ENCODE measurements at places on chromosomes 3 and 15. TPM values are rescaled to one million over a fixed set of nuclear protein-coding genes. Genes with fewer than 3 reads are reported as not detected.

DNA sequence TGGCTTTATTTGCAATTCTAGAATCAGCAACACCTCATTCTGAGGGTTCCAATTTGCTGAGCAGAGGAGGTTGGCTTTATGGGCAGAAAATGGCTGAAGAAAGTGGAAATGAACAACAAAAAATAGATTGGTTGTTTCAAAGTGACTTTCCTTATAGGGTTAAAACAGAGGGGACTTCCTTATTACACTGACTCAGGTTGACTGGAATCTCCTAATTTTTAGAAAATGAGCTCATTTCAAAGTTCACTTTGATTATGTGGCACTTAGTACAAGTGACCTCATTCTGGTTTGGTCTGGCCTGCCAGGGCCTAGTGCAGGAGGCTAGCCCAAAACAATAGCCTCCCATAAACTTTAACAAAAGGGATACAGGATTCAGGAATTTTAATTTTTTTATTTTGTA lies 41.4 kb downstream of the NFKBIZ start:
- H3K27me3 ChIP-seq, result no peaks in the 10 kb centered on the region
- no peak for DNase-seq
- no peak overlapping the region for H3K4me3 ChIP-seq
- H3K27ac ChIP-seq, result no peak overlapping the region
- no peaks in the 10 kb centered on the region for H3K36me3 ChIP-seq

DNA sequence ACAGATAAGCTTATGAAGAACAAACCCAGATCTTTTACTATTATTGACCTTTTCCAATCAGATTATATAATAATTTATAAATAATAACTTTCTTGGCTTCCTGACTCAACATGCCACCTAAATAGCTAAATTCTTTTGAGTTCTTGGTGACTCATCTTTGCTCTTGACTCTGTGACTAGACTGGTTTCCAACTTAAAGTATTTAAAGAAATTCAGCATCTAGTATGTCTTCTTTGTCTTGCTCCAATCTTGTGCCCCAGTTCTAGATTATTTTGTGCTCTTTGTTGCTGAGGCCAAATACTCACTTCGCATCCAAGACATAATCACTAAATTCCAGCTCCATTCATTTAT lies 483.2 kb upstream of the TBL1XR1 start:
- H3K36me3 ChIP-seq, result no peaks in the 10 kb centered on the region
- H3K4me3 ChIP-seq, result no peak overlapping the region
- peaks cover 22% of the 10 kb centered on the region for H3K4me1 ChIP-seq
- DNase-seq, result no peak
- no peaks in the 10 kb centered on the region for H3K27me3 ChIP-seq
- no peak overlapping the region for H3K27ac ChIP-seq

GRCh38 chr3:48989126-48989795 lies 780 bp upstream of the P4HTM start:
- no peak for DNase-seq
- peaks cover 43% of the 10 kb centered on the region for H3K4me1 ChIP-seq
- peaks cover 23% of the 10 kb centered on the region for H3K36me3 ChIP-seq
- peak overlapping the region; percentile 97 for H3K4me3 ChIP-seq

Gene ADGRG7
- total RNA-seq, result not detected

DNA sequence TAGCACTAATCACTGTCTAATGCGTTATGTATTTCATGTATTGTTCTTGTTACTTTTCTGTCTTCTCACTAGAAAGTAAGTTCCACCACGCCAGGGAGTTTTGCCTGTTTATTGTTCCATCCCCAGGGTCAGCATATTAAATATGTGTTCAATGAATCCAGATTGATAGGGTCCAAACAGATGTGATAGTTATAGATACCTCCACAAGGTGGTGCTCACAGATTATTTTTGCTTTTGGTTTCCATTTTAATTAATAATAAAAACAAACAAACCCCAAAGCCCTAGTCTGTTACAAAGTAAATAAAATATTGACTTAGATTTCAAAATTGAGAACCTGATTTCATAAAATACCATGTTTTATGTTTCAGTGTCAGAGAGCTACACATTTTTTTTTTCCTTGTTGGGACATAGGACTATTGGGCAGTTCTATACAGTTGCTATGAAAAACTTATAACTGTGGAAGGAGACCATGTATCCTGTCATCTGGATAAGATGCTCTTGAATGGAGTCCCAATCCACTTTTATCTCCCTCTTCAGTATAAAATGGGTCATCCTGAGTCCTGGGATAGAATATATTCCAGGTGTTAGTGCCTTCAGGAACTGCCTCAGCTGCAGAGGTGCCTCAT lies 12.4 kb downstream of the OTOL1 start:
- no peaks in the 10 kb centered on the region for H3K36me3 ChIP-seq
- no peak for DNase-seq
- no peak overlapping the region for H3K4me3 ChIP-seq
- H3K27me3 ChIP-seq, result no peaks in the 10 kb centered on the region
- no peaks in the 10 kb centered on the region for H3K4me1 ChIP-seq
- no peak overlapping the region for H3K27ac ChIP-seq

DNA sequence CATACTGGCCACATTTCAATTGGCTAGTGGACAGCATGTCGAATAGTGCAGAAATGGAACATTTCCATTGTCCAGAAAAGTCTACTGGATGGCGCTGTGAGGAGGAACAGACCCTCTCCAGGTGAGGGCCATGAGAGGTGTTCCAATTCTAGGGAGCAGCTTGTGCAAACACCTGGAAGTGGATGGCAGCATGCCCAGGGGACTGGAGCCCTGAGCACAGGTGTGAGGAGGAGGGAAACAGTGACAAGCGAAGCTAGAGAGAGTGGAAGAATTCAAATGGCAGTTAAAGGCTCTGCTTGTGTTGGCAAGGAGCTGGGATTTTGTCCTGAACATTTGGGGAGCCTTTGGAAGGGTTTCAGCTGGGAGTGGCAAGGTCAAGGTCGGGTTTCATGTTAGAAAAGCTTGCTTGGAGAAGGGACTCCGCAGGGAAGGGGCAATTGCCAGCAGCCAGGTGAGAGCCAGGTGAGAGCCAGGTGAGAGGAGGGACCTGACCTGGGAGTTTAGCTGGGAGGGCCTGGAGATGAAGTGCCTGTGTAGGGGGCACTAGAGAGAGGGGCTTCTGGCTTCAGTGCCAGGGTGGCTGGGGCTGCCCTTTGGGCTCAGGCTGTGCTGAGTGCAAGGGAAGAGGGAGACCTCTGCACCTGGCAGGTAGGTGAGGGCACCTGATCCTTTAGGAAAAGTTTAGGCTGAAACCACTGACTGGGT lies 93.8 kb downstream of the LINGO1 start:
- no peak overlapping the region for H3K27ac ChIP-seq
- H3K27me3 ChIP-seq, result no peaks in the 10 kb centered on the region
- DNase-seq, result no peak
- H3K4me3 ChIP-seq, result no peak overlapping the region
- no peaks in the 10 kb centered on the region for H3K36me3 ChIP-seq

DNA sequence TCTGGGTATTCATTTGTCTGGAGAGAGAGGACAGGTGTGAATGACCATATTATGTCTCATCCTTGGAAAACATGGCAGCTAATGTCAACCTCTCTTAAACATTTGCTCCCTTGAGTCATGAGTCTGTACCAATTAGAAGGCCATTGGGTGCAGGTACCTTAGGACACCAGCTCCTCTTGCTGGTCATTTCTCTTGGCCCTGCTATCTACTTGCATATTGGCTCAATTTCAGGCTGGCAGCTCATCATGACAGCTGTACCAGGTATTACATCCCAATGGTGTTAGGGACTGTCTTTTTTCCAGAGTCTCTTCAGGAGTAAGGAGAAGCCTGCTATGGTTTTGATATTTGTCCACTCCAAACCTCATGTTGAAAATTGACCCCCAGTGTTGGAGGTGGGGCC lies 92.2 kb upstream of the ANKRD28 start:
- no peak for DNase-seq
- H3K4me3 ChIP-seq, result no peak overlapping the region

DNA sequence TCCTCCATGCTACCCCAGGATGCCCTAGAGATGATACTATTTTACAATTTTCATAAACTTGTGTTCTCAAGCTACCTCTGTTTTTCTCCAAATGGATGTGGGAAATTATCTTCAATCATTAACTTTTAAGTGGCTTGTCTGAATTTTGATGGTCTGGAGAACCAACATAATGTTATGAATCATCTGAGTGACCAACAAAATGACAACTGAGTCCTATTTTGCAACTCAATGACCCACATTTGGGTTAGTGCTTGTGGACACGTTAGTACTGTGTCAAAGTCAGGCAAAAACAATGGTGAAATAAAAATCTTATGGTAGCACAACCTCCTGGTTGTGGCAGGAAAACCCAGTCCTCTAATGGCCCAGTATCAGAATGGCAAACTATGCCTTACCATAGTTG lies 352.4 kb upstream of the ZNF385D start:
- no peaks in the 10 kb centered on the region for H3K4me1 ChIP-seq
- H3K4me3 ChIP-seq, result no peak overlapping the region
- H3K27ac ChIP-seq, result no peak overlapping the region
- no peaks in the 10 kb centered on the region for H3K27me3 ChIP-seq
- H3K36me3 ChIP-seq, result no peaks in the 10 kb centered on the region

GRCh38 chr3:139267300-139268246 lies 76.2 kb upstream of the MRPS22 start:
- H3K27me3 ChIP-seq, result no peaks in the 10 kb centered on the region
- H3K36me3 ChIP-seq, result no peaks in the 10 kb centered on the region
- no peaks in the 10 kb centered on the region for H3K4me1 ChIP-seq
- H3K27ac ChIP-seq, result no peak overlapping the region
- no peak for DNase-seq

GRCh38 chr15:99683000-99683670 lies 50.1 kb downstream of the LYSMD4 start:
- peaks cover 28% of the 10 kb centered on the region for H3K36me3 ChIP-seq
- peak overlapping the region; percentile 26 for H3K27ac ChIP-seq
- H3K4me1 ChIP-seq, result no peaks in the 10 kb centered on the region
- H3K27me3 ChIP-seq, result no peaks in the 10 kb centered on the region
- DNase-seq, result no peak
- H3K4me3 ChIP-seq, result no peak overlapping the region

DNA sequence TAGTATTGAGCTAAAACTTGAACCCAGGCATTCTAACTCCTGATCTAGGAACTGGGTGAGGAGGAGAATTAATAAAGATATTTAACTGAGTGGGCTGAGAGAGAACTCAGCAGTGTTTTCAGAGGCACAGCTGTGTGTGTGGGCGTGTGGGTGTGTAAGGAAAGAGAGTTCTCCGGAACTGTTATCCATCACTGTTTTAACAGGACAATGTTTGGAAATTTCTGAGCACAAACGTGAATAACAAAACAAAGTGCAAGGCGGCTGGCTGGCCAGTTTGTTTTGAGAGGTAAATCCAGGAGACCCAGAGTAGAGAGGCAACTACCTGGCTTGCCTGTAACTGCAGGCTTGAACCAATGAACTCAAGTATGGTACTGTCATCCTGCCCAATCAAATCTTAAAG lies 5.0 kb upstream of the PTPN9 start:
- H3K36me3 ChIP-seq, result no peaks in the 10 kb centered on the region
- no peaks in the 10 kb centered on the region for H3K4me1 ChIP-seq
- H3K27ac ChIP-seq, result no peak overlapping the region
- no peak for DNase-seq

Gene OSBPL10
- total RNA-seq, result 27.2 TPM

- no peaks in the 10 kb centered on the region for H3K4me1 ChIP-seq
- H3K4me3 ChIP-seq, result no peak overlapping the region
- DNase-seq, result no peak
- no peak overlapping the region for H3K27ac ChIP-seq
- H3K27me3 ChIP-seq, result no peaks in the 10 kb centered on the region
Observed at GRCh38 chr15:40029979-40030893, 8.7 kb downstream of the SRP14 start.

Gene SI
- not detected for total RNA-seq

DNA sequence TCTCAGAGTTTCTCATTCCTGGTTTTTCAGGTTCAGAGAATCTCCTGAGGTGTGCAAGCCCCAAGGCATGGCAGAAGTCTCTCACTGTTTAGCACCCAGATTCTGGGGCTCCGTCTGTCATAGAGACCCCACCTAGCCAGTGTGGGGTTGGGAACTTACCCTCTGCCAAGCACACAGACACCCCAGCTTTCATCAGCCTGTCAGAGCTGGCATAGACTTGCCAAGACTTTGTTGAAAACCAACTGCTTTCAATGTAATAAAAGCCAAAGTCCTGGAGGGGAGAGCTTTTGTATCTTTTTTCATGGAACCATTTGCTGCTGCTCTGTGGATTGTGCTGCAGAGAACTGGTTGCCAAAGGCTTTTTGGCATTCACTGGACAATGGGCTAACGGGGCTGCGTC lies 341.4 kb upstream of the TRIM42 start:
- no peaks in the 10 kb centered on the region for H3K36me3 ChIP-seq
- no peaks in the 10 kb centered on the region for H3K27me3 ChIP-seq
- H3K27ac ChIP-seq, result no peak overlapping the region
- H3K4me3 ChIP-seq, result no peak overlapping the region
- no peaks in the 10 kb centered on the region for H3K4me1 ChIP-seq
- no peak for DNase-seq

Gene SAMMSON
- total RNA-seq, result not detected

Gene GOLGA6B
- total RNA-seq, result not detected

DNA sequence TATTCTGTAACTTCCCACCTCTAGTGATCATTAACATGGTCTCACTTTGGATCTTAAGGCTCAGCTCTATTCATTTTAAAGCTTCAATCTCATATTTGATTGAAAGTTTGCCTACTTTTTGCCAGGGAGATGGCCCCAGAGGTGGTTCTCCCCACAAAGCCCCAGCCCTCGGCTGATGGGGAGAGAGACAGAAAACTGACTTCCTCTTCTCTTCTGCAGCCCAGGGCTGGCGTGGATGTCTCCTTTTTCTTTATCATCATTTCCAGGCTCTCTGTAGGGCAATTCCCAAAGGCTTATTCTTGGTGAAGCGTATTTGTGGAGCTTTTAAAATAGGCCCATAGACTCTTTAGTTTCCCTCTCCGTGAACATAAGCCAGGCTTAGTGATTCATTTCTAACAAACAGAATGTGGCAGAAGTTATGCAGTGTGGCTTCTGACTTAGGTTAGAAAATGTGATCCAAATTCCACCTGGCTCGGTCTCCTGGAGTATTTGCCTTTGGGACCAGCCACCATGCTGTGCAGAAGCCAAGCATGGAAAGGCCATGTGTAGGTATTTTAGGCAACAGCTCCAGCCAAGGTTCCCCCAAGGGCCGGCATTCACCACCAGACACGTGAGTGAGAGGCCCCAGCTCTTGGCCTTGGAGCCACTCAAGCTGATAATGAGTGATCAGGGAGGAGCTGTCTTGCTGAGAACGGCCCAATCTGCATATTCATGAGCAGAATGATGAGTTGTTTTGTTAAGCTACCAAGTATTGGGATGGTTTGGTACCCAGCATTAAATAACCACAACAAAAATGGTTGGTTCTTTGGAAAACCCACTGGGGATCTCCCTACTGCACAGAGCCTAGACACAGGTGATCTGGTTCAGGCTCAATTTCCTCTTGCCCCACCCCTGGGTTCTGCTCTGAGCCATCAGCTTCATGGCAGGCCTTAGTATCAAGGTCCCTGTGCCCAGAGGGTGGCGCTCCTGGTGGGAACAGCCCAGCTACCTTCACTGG lies 353.2 kb upstream of the PROK2 start:
- DNase-seq, result no peak
- H3K27ac ChIP-seq, result no peak overlapping the region
- no peaks in the 10 kb centered on the region for H3K27me3 ChIP-seq
- no peak overlapping the region for H3K4me3 ChIP-seq
- H3K36me3 ChIP-seq, result no peaks in the 10 kb centered on the region
- H3K4me1 ChIP-seq, result no peaks in the 10 kb centered on the region

Data from left lung (tissue), 14 donors.